ENCODE measurements at places on chromosomes 5 and 9. TPM values are rescaled to one million over a fixed set of nuclear protein-coding genes. Genes with fewer than 3 reads are reported as not detected.

EXOSC3 gene
- 17.9 TPM for total RNA-seq

DND1 gene
- 0.67 TPM for total RNA-seq

PCDHB4 gene
- total RNA-seq: 1.5 TPM

- DNase-seq: no peak
Observed at GRCh38 chr5:1208743-1209488, 7.5 kb downstream of the SLC6A19 start.

All from left ventricle myocardium superior (tissue), 1 donor.